ENCODE measurements at places on chromosomes 1 and 21.

DNA sequence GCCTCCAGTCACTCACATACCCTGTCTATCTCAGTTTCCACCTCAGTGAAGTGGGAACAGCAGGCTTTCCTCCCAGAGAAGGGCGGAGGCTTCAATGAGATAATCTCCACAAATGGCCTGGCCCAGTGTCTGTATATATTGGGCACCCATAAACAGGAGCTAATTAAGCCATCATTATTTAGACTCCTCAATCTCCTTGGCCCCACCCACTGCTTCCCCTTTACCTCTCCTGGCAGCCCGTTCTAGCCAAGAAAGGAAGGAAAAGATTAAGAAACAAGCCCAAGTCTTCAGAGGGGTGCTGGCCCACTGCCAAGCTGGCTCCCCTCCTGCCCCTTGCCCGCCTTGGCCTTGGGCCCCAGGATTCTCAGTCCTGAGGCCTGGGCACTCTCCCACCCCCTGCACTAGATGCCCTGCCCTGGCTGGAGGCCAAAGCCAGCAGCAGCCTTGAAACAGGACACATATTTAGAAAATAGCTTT lies 15.9 kb upstream of the EPB41 start:
- DNase-seq, result no peak

DNA sequence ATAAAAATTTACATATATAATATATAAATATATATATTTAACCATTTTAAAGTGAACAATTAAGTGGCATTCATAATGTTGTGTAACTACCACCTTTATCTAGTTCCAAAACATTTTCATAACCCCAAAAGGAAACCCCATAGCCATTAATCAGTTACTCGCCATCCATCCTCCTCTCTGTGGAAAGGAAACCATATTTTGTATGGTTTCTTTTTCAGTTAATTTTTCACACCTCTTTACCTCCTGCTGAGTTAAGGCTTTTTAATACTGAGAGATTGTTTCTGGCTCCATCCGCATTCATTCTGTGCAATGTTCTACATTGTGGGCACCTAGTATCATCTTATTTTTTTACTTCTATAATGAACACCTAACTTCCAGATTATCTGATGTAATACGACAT lies 512.1 kb downstream of the LMO4 start:
- no peak for DNase-seq

- no peak for DNase-seq
Measured at GRCh38 chr1:48480504-48480903, 8.5 kb upstream of the SPATA6 start.

DNA sequence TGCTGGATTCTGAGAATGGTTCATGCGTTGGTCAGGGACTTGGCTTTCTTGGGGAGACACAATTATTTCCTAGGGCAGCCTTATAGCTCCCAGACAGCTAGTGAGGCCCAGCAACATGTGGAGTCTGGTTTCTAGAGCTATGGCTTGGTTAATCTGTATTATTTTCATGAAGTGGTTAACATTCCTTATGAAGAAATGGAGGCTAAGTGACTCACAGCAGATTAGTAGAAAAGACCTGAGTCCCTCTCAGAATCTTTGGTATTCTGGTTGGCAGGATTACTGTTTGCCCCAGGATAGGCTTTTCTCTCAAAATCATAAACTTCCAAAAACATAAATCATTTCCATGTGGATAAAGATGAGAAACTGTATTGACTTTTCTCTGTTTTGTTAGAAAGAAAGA lies 42.3 kb downstream of the DUSP10 start:
- DNase-seq, result peak; percentile 45

DNA sequence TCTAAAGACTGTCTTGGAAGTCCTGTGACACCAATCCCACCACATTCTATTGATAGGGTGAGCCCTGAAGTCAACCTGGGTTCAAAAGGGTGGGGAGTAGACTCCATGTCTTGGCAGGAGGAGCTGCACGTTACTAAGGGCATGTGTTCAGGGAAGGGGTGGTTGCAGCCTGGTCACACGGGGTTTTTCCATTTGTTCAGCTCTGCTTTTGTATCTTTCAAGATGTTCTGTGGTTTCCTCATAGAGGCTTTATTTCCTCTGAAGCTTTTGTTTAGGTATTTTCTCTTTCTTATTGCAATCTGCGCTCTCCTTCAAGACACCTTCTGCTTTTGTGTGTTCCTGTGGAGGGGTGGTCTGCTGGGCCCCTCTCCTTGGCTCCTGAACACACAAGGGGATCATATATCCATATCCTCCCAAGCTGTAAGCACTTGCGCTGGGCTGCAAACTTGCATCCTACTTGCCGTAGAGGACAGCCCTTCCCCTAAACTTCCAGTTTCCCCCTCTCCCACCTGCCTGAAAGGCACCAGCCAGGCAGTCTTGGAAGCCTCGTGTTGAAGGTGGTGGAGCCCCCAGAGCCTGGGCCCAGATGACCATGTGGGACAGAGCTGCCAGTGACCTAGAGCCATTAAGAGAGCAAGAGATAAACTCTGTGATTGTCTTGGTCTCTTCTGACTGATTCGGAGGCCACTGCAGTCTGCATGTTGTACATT lies 62.5 kb upstream of the TRAPPC10 start:
- no peak for DNase-seq

GRCh38 chr1:165598676-165599059 lies 32.4 kb upstream of the MGST3 start:
- DNase-seq, result no peak

DNA sequence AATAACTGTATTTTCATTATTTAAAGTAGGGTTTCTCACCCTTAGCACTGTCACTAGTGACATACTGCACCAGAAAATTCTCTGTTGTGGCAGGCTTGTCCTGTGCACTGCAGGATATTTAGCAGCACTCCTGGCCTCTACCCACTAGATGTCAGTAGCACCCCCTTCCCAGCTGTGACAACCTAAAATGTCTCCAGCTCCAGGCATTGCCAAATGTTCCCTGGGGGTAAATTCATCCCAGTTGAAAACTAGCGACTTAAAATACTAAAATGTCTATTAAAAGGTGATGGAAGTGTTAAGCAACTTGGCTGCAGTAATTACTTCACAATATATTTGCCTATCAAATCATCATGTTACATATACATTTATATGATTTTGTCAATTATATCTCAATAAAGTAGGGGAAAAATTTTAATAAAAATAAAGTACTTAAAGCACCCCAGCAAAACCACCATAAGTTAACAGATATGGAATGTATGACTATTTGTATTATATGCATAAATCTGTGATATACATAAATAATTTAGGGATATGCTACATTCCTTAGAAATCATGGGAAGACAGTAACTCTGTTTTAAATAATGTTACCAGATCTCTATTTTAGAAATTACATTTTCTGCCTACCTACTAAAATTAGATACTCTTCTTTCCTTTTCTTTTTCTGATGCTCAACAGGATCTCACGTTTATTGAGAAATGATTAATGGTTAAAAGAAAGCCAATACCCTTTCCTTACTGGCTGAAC lies 74.6 kb downstream of the ARID4B start:
- peak; percentile 39 for DNase-seq

GRCh38 chr1:176017722-176018121 lies 189.4 kb downstream of the COP1 start:
- no peak for DNase-seq

GRCh38 chr1:37410815-37411214 lies 63.6 kb upstream of the ZC3H12A start:
- no peak for DNase-seq

DNA sequence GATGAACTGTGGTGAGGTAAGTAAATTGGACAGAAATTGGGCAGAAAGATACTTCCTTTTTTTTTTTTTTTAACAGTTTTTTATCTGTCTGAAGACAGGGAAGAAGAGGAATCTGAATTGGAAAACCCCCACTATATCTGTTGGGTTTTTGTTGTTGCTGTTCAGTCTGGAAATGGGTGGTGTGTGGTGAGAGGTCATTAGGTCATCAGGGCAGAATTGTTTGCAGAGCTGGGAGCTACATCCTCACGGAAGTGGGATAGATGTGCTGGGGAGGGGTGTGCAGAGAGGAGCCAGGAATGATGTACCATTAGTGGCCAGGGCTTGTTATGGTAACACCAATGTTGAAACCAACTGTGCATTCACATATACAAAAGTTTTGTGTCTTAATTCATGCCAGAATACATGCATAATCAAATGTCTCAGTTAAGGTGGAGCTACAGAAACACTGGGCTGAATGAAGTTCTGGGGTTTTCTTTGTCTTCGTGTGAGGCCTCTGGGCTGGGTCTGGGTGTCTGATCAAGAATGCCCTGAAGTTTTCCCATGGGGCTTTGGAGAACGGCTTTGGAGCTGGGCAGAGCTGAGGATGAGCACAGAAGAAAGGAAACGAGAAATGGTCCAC lies 12.4 kb downstream of the USP25 start:
- no peak for DNase-seq

DNA sequence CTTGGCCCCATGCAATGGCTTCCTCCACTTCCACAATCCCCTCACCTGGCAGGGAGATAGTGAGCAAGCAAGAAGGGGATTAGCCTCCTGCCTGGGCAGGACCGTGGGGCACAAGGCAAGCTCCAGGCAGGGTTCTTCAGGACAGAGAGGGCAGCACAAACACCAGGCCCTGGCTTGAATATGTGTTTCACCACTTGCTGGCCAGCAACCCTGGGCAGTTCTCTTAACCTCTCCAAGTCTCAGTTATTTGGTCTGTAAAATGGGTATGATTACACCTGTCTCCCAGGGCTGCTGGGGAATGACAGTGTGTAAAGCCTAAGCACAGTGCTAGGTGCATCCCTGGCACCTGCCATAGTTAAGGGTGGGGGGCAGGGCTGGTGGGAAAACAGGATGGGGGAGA lies 31.9 kb downstream of the H3-3A start:
- DNase-seq, result no peak

- no peak for DNase-seq
Measured at GRCh38 chr1:62045574-62045973, 149.1 kb upstream of the L1TD1 start.

DNA sequence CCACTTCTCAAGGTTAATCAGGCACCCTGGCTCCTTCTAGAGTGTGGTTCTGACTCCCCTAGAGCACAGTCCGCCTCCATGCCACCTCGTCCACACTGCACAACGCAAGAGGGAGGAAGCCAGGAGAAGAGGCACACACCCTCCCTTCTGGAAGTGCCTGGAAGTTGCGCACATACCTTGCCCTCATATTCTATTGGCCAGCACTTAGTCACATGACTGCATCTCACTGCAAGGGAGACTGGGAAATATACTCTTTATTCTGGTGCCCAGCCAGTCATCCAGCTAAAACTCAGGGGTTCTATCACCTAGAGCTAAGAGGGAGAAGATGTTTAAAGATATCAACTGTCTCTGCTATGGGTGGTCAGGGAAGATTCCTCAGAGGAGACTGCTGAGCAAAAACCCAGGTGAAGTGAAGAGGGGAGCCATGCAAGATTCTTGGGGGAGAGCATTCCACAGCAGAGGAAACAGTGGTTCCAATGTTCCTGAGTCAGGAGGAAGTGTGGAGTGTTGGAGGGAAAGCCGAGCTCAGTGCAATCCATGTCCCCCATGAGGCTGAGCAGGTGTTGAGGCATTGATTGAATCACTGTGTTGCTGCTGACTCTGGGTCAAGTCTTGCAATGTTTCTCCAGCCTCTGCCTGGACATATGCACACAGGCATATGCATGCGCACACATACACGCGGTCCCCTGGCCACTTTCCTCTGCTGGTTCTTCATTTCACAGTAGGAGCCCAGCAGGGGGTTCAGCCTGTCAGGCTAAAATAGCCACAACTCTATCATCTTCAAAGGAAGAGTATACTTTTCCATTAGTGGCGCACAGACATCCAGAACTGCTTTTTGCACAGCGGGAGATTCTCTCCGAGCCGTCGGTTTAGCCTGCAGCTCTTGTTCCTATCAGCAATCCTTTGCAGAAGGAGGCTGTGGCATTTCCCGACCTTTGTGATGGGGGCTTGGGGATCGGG lies 22.3 kb upstream of the KLHDC7A start:
- no peak for DNase-seq

DNA sequence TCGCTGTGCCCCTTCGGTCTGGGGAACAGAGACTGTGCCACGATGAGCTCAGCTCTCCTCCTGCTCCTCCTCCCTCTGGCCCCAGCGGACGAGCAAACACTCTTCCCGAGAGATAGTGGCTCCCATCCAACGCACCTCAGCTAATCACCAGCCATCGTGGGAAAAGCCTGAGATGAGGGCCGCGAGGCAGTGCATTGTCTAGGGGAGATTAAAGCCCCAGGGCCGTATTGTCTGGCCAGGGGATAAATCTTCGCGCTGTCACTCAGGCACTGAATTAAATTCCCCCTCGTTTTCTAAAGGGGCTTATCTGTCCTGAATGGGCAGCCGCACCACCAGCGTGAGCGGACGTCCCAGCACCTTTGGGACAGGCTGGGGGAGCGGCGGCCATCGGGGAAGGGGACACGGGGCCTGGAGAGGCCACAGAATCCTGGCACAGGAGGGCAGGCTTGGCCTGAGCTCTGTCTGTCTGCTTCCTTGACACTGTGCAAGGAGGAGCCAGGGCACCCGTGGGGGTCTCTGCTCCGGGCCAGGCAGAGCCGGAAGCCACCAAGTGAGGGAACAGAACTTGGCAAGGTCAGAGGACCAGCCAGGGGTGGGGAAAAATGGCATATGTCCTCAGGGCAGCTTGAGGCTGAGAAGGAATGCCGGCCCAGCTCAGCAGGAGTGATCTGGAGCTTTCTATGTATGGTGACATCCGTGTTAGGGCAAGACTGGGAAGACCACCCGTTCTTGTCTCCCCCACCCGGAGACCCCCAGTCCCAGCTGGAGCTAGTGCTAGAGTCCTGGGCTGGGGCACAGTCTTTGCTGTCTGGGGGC lies 32.3 kb downstream of the PRDM16 start:
- DNase-seq, result no peak

DNA sequence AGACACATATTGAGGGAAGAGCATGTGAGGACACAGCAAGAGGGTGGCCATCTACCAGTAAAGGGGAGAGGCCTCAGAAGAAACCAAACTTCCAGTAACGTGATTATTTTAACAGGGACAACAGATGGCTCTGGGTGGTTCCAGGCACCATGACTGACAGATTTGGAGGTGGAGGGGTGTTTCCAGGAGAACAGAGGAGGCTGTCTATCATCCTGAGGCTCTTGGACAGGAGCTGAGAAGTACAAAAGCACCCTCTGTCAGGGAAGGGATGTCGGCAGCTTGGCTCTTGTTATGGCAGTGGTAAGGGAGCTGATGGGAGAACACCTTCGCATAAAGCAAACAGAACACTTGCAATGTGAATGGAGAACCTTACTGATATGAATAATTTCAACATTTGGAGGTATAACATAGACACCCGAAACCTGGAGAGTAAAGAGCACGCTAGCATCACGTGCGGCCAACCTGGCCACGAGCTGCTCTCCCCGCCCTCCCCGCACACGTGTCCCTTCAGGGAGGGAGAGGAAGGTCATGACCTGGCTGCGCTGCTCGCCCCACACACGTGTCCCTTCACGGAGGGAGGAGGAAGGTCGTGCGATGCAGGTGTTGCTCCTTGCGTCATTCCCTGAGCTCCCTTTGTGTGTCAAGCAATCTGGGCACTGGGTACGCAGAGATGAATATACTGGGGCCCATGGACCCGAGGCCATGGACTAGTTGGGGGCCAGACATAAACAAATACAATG lies 37.5 kb upstream of the NLRP3 start:
- no peak for DNase-seq

All from HTR-8/SVneo (cell line).